ENCODE measurements at places on chromosomes 3 and 15.

- DNase-seq: no peak
These were observed 26.2 kb upstream of the LRRC3B start for GRCh38 chr3:26596335-26596734.

GRCh38 chr3:23619705-23620637, 185.8 kb upstream of the UBE2E1 start:
- DNase-seq: no peak

- DNase-seq: peak; percentile 77
These were observed 5.9 kb downstream of the NUP210 start for GRCh38 chr3:13414040-13414729.

DNA sequence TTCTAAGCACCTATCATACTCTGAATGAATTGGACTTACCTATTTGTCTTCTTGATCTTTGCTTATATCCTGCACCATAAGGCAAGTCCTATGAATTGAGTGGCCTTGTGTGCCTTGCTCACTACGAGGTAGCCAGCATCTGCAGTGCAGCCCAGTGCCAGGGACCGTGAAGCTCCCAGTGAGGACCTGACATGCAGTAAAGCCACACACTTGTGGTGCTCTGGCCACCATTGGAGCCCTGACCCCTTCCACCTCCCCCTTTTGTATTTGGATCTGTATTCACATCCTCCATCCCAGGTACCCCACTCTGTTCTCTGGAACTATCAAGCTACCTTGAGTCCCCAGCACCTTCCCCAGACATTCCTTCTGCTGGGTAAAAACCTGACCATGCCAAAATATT, 52.1 kb downstream of the BSN start:
- DNase-seq: no peak

DNA sequence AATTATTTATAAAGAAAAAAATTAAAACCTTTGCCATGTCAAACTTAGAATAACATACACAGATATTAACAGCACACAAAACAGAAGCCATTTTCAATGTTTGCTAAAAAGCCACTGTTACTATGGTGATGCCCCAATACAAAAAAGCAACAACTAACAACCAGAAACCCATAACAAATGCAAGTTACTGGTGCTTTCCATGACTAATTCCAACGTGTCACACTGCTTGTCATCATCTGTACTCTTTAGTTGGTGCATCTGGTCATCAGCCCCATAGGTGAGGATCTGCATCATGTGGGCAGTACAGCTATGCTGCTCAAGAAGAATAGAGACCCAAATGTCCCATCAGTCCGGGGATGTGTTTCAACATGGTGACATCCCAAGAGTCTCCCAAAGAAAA, 52.8 kb downstream of the ATP8B4 start:
- peak; percentile 33 for DNase-seq

GRCh38 chr15:62087671-62088352, 21.0 kb downstream of the C2CD4A start:
- DNase-seq: no peak

GRCh38 chr3:79543218-79543982, 224.4 kb downstream of the ROBO1 start:
- no peak for DNase-seq

DNA sequence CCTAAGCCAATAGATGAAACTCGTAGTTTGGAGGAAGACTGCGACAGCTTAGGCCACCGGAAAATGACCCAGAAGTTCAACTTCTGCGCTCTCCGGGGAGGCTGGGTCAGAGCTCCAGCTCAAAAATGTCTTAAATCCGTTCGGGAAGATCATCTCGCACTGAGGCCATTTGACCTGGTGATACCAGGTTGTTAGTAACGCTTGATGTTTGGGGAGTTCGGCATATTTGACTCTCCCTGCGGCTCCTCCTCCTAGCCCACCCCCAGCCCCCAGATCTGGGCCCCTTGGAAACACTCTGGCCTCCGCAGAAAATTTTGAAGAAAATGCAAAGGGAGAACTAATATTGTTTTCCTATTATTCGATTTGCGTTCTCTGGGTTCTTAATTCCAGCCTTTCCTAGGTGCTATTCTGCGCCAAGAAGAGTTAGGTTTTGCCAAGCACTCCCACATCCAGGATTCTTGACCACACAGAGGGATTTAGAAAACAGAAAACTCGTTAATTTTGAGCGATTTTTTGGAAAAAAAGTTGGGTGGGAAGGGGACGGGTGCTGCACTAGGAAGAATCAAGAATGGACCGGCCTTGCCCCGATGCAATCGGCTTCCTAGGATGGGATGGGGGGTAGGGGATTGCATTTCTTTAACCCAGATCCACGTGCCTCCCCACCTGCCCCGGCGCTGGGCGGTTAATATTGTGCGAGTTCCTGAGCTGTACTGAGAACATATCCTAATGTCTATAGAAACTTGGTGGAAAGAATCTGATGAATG, 50.0 kb downstream of the ZIC4 start:
- DNase-seq: no peak

- DNase-seq: no peak
These were observed 106.7 kb upstream of the SNRPN start for GRCh38 chr15:24848050-24848449.

GRCh38 chr3:120567370-120568201, 28.6 kb upstream of the NDUFB4 start:
- DNase-seq: peak; percentile 19

- DNase-seq: peak; percentile 56
These were observed 19.2 kb downstream of the KLF13 start for GRCh38 chr15:31345606-31346366.

- no peak for DNase-seq
These were observed 64.6 kb upstream of the UBE2E1 start for GRCh38 chr3:23741036-23741706.

DNA sequence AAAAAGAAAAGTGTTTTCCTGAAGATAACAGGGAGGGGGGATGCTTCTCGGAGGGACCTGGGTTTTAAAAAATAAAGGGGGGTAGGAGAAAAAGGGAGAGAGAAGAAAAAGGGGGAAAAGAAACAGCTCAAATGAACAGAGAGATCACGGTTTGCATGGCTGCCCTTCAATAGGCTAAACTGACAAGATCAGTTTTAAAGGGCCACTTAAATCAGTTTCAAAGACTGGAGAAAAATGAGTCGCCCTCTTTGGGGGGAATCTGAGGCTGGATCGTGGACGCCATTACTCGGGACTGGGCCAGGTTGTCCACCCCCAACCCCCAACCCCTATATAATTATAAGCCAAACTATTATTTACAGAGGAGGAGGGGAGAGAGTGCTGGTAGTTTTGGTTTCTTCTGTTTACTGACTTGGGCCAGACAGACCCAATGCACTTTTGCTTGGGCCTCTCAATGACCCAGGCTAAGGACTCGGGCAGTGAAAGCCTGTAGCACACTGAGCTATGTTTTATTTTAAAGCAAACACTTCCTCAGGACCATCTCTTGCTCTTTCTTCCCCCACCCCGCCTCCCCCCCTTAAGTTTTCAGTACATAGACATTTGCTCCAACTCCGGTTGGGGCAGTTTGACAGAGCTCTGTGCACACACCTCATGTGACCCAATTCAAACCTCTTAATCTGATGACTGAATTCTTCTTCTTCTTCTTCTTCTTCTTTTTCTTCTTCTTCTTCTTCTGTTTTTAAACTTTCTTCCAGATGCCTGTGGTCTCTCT, 6.3 kb downstream of the NR2F2 start:
- DNase-seq: no peak

- DNase-seq: no peak
These were observed 632.1 kb upstream of the ALCAM start for GRCh38 chr3:104734627-104735026.

GRCh38 chr3:98588065-98588464, 5.3 kb downstream of the CPOX start:
- DNase-seq: no peak

GRCh38 chr15:22735781-22736180, 50.7 kb upstream of the NIPA1 start:
- no peak for DNase-seq

DNA sequence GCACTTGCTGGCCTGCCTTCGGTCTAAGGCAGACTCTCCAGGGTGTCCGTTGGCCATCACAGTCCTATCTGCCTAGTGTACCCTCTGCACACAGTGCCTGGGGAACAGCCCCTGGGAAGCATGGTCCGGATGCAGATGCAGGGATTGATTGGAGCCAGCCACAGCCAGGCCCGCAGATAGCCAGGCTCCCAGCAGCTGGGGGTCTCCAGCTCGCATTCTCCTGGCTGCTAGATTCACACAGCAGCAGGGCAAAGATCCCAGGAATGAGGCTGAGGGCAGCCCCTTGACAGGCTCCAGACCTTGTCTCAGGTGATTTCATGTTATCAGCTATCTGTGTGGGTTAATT, 41.4 kb downstream of the IRAK2 start:
- DNase-seq: no peak

GRCh38 chr3:123652342-123652984, 67.6 kb upstream of the HACD2 start:
- peak; percentile 24 for DNase-seq

DNA sequence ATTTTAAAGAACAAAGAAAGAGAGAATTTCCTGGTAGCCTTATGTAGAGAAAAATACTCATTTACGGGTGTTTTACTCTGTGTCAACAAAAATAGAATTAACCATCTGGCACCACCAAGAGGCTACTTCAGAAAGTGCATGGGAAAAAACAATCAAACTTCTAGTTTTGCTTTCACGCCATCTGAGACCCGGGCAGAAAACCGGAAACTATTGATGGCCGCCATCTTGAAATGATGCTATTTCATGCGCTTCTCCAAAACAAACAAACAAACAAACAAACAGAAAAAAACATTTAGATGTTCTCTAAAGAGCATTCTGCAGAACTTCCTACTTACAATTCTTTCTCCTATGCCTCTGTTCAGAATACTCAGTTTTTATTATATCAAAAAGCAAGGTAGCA, 49.4 kb upstream of the SYNPR start:
- DNase-seq: no peak

DNA sequence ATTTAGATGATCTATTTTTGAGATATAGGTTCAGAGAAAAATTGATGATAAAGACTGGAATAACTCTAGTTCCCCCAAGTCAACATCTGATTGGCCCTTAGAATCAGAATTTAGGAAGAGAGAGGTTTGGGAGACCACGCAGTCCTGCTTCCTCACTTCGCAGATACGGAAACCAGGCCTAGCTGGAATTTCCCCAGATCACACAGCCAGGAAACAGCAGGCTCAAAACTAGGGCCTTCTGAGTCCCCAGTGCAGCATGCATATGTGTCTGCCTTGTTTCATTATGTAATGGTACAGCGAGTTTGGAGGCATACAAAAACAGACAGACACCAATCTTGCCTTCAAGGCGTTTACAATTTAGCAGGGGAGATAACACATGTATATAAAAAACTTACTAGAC, 177.1 kb upstream of the ICE2 start:
- no peak for DNase-seq

DNA sequence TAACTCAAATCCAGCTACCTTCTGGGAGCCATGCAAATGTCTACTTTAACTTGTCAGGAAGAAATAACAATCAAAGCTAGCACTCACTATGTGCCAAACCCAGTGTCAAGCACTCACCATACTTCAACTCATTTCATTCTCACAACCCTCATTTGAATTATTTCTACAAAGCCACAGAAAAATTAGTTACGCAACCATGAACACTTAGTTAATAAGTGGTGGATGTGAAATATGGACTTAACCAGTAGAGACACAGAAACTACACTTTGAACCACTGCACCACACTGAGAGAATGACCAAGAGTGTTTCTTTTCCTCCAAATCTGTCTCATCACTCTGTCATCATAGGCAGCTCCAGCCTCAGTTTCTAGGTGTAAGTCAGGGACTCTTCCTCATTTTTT, 91.0 kb upstream of the MBNL1 start:
- no peak for DNase-seq

DNA sequence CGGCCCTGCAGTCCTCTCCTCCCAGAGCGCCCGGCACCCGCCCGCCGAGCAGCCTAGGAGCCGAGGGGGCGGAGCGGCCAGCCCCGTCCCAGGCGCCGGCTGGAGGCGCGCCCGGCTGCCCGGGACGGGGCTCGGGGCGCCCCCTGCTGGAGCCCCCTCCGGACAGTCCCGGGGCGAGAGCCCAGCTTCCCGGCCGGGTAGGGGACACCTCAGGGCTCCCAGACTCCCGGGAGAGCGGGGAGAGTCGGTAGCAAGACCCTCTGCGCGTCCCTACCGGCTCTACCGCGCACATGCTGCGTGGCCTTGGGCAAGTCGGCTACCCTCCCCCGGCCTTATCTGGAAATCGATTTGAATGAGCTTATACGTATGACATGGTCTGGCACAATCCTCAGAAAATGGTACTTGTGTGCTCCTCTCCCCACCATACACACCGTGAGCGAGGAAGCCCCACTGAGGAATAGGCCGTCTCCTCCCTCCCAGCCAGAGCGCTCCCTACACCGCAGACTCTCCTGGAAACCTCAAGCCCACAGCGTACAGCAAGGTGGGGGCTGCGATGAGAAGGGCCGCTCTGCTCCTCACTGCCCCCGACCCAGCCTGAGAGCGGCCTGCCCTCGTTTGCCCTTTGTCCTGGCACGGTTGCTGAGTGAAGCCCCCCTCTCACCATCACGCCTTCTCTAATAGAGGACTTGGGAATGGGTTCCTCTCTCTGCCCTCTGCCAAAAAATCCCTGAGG, at the start of gene DAPK2:
DAPK2 (minus strand) TSS at position 65 of the 733 bp plus-strand sequence. CDS start 6,224 bp downstream, outside the sequence.
- DNase-seq: peak; percentile 75

GRCh38 chr3:178170698-178171535, 365.3 kb upstream of the KCNMB2 start:
- no peak for DNase-seq

- DNase-seq: no peak
These were observed 108.2 kb downstream of the LRRK1 start for GRCh38 chr15:101027273-101027901.

DNA sequence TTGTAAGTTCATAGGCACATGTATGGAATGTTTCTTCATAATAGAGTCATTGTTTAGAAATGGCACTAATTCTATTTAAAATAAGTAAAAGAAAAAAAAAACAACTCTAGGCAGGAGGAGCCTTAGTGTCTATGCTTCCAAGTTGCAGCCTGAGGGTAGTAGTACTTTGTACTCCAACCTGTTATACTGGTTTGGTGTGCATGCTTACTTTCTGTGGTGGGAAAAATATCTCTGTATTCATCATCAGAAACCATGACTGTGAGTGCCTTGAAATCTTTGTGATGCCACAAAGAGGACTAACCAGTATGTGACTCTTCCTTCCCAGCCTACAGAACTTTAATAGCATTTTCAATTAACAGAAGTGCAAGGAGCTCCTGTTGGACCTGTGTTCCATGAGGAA, 4.4 kb downstream of the NAALADL2 start:
- no peak for DNase-seq

- no peak for DNase-seq
These were observed 2.9 kb upstream of the NOX5 start for GRCh38 chr15:69011641-69012040.

- DNase-seq: no peak
These were observed 47.1 kb downstream of the DAPK2 start for GRCh38 chr15:63999177-63999576.

- no peak for DNase-seq
These were observed 140.3 kb upstream of the IQSEC1 start for GRCh38 chr3:13213490-13213889.

DNA sequence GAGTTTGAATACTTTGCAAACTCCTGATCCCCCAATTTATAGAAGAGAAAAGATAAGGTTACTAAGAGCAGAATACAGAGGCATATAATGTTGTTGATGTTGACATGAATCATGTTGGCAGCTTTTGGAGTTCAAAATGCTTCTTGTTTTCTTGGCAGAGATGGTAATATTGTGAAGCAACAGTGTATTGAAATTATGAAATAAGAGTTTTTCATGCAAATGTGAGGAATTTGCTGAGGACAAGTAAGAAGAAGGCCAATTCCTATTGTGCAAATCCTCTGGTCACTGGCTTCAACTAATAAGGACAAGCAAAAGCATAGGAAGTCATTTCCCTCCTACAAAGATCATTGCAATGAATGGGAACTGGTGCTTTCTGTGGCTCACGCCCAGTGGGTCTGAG, 126.9 kb upstream of the CHL1 start:
- no peak for DNase-seq

GRCh38 chr15:52733696-52734255, 54.6 kb upstream of the ATOSA start:
- no peak for DNase-seq
